Thyroid gland (tissue), 4 donors: ENCODE measurements at places on chromosomes 4 and X. TPM values are rescaled to one million over a fixed set of nuclear protein-coding genes. Genes with fewer than 3 reads are reported as not detected.
A peak's percentile ranks its signal among the peaks of the same experiment; 100 is the strongest.

The CCDC120 gene
- 14.4 TPM for total RNA-seq

The TAF7L gene
- total RNA-seq, result not detected

The GUCY1A1 gene
- total RNA-seq, result 19.1 TPM

The CRMP1 gene
- total RNA-seq, result 0.81 TPM

DNA sequence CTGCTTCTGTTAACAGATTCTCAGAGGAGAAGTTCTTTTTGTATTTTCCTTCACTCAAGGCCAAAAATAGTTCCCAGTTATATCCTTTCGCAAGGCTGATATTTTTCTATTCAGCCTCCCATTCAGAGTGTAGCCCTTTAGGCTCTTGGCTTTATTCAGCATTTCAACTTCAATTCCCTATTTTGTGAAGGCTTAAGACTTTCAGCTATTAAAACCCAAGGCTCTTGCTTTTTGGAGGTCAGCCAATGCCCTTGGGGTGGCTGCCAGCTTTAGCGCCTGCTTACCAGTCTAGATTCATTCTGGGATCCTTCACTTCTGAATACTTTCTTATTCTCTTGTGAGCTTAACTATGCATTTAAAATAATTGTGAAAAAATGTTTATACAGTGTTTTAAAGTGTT lies 57.3 kb upstream of the ADGRA3 start:
- no peaks in the 10 kb centered on the region for H3K36me3 ChIP-seq
- H3K4me3 ChIP-seq, result no peak overlapping the region
- H3K27me3 ChIP-seq, result no peaks in the 10 kb centered on the region
- DNase-seq, result peak; percentile 96

DNA sequence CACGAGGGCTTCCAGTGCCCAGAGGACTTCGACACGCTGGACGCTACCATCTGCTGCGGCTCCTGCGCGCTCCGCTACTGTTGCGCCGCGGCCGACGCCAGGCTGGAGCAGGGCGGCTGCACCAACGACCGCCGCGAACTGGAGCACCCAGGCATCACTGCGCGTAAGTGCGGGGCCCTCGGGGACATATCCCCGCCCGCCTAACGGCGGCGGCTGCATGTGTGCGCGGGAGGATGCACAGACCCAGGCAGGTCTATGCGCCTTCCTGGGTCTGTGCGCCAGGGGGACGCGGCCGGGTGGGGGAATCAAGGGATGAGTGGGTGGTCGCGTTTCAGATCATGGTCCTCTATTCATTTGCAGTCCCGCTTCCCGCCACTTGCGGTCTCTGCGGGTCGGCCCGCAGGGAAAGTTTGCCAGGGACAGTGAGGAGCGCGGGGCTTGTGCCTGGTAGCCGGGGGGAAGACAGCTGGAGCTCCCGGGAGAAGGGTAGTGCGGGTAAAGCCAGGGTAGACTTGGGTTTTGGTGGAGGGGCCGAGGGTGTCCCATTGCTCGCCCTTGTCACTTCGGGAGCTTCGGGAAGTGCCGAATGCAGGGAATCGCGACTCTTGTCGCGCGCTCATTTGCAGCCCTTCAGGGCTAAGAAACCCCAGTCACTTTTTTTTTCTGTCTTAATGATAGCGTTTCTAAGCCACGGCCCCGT lies 1.0 kb downstream of the SHISA3 start:
- peak overlapping the region; percentile 3 for H3K4me3 ChIP-seq
- no peak overlapping the region for H3K27ac ChIP-seq
- DNase-seq, result no peak
- no peaks in the 10 kb centered on the region for H3K36me3 ChIP-seq

GRCh38 chrX:139639253-139639652 lies 68.7 kb downstream of the MCF2 start:
- DNase-seq, result peak; percentile 3
- no peak overlapping the region for H3K27ac ChIP-seq
- no peaks in the 10 kb centered on the region for H3K4me1 ChIP-seq
- H3K27me3 ChIP-seq, result no peaks in the 10 kb centered on the region
- H3K4me3 ChIP-seq, result no peak overlapping the region

DNA sequence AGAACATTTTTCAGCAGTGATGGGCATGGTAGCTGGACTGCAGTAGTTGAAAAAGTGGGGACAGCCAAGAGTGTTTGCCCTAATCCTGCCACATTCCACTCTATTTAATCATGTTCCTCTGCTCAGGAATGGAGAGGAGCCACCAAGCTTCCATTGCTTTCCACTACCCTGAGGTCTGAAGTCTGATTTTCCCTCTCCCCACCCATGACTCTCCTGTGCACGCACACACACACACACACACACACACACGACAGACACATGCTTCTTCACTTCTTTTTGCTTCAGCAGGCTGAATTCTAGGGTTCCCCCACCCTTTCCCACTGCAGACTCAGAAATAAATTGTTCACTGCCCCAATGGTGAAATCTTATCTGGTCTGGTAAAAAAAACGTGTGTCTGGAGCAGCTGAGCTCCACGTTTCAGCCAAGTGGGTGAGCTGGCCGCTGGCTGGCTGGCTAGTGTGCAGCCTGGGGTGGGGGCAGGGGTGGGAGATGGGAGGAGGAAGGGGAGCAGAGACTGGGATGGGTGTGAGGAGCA lies 142.7 kb upstream of the NALF2 start:
- no peak overlapping the region for H3K4me3 ChIP-seq
- no peaks in the 10 kb centered on the region for H3K36me3 ChIP-seq
- no peak overlapping the region for H3K27ac ChIP-seq
- H3K27me3 ChIP-seq, result no peaks in the 10 kb centered on the region
- DNase-seq, result no peak

DNA sequence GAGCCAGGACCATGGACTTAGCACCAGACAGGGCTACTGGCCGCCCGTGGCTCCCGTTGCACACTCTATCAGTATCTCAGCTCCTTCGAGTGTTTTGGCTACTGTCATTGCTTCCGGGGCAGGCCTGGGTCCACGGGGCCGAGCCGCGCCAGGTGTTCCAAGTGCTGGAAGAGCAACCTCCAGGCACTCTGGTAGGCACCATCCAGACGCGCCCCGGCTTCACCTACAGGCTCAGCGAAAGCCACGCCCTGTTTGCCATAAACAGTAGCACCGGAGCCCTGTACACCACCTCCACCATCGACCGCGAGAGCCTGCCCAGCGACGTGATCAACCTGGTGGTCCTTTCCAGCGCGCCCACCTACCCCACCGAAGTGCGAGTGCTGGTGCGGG lies 1.6 kb downstream of the FAT4 start:
- H3K36me3 ChIP-seq, result no peaks in the 10 kb centered on the region

DNA sequence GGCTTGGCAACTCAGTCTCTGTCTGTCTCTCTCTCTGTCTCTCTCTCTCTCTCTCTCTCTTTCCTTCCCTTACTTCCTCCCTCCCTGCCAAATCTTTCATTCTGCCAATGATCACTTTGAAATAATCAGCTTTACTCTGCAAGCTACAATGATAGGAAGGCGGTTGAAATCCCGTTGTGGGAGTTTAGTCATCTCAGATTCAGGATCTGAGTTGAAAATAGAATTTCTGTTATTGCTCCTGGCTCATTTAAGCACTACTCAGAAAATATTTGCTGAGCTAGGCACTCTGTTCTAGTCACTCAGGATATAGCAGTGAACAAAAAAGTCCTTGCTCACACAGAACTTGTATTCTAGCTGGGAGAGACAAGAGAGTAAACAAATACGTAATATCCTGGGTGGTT lies 56.3 kb upstream of the DCTD start:
- no peaks in the 10 kb centered on the region for H3K36me3 ChIP-seq
- DNase-seq, result no peak
- H3K4me3 ChIP-seq, result no peak overlapping the region
- H3K27me3 ChIP-seq, result no peaks in the 10 kb centered on the region
- no peak overlapping the region for H3K27ac ChIP-seq
- H3K4me1 ChIP-seq, result no peaks in the 10 kb centered on the region

DNA sequence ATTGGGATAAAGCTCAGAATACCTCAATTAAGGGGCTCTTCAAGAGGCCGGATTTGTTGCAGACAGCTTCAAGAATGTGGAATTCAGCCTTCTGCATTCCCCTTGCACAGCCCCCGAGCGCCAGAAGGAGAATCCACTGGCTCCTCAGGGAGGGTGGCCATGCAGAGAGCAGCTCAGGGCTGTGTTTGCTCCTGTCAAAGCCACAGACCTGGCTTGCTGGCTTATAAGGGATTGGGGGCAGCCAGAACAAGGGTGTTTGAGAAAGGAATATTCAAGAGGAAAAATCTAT lies 36.8 kb downstream of the ING2 start:
- DNase-seq, result no peak
- H3K27ac ChIP-seq, result no peak overlapping the region
- no peaks in the 10 kb centered on the region for H3K4me1 ChIP-seq
- H3K4me3 ChIP-seq, result no peak overlapping the region
- H3K27me3 ChIP-seq, result no peaks in the 10 kb centered on the region

- H3K27ac ChIP-seq, result peak overlapping the region; percentile 90
- peaks cover 69% of the 10 kb centered on the region for H3K4me1 ChIP-seq
- no peak for DNase-seq
- H3K27me3 ChIP-seq, result no peaks in the 10 kb centered on the region
- H3K4me3 ChIP-seq, result no peak overlapping the region
- H3K36me3 ChIP-seq, result no peaks in the 10 kb centered on the region
These were observed 144.9 kb downstream of the PALLD start for GRCh38 chr4:168641811-168642140.

DNA sequence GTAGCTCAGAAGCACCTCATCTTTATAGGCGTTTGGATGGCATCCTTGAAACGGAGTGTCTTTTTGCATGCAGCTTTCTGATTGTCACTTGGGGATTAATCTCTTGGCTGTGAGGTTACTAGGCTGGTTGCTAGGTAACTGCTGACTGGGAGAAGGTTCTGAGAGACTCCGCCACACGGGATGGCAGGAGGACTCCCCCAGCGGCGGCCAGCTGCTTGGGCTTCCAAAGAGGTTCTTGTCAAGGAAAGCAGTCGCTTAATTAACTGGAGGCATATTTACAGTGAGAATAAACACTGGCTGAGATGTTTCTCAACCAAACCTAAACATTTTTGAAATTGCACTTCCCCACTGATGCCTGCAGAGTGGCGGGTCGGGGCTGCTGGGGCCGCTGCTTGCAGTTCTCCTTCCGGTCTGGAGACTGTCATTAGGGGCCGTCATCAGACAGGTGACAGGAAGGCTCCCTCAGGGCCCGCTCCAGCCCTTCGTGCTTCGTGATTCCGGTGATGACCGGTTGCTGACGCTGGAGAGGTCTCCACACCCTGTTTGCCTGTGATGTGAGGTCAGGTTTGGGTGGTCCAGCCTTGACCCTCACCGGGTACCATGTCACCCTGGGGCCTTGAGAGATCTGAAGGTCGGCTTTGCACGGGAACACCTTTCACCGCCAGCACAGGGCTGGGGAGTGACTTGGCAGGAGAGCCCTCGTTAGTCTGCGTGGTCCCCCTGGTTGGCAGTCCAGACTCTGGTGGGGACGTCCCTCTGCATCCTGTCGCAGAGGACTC lies 9.1 kb downstream of the NSG1 start:
- H3K27me3 ChIP-seq, result no peaks in the 10 kb centered on the region
- no peak overlapping the region for H3K4me3 ChIP-seq
- DNase-seq, result no peak
- no peak overlapping the region for H3K27ac ChIP-seq

- no peak for DNase-seq
- no peaks in the 10 kb centered on the region for H3K27me3 ChIP-seq
- H3K27ac ChIP-seq, result peak overlapping the region; percentile 41
- no peaks in the 10 kb centered on the region for H3K36me3 ChIP-seq
- H3K4me1 ChIP-seq, result no peaks in the 10 kb centered on the region
These were observed 744.6 kb upstream of the IGFBP7 start for GRCh38 chr4:57854748-57855147.

DNA sequence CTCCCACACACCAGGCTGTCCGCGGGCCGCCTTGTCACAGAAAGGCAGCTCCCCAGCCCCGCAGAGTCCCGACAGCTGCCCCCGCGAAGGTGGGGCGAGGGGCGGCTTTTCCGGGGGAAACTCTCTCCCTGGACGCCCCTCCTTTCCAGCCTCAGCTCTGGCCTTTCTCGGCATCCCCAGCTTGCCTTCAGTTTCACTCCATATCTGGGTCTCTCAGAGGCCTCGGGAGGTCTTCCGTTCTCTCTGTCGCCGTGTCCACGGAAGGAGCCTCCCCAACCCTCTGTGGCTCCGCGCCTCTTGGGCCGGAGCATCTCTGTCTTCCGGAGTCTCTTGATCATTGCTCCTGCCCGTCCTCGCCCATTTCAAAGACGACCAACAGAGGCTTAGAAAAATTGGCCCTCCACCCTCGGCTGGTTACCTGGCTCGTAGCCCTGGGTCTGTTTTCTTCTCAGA lies 6.1 kb upstream of the MSX1 start:
- no peak for DNase-seq
- peak overlapping the region; percentile 25 for H3K4me3 ChIP-seq
- H3K4me1 ChIP-seq, result peaks cover 28% of the 10 kb centered on the region
- no peak overlapping the region for H3K27ac ChIP-seq
- no peaks in the 10 kb centered on the region for H3K36me3 ChIP-seq

DNA sequence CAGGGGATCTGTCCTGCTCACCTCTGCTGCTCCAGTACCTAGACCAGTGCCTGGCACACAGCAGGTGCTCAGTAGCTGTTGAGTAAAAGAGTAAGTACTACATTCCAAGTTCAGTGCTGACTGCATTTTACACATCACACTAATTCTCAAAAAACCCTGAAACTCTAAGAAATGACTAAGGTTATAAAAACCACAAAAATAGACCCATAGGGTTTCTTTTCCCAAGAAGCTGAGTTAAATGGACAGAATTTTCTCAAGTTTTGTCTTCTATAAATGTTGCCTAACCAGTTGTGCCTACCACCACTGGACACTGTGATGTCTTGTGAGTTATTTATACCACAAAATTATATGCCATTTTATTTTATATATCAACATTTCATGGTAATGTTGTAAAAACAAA lies 78.9 kb upstream of the RXFP1 start:
- H3K4me3 ChIP-seq, result no peak overlapping the region
- H3K36me3 ChIP-seq, result no peaks in the 10 kb centered on the region
- H3K27ac ChIP-seq, result no peak overlapping the region
- H3K4me1 ChIP-seq, result no peaks in the 10 kb centered on the region
- no peak for DNase-seq

GRCh38 chr4:173685165-173685830 lies 155.3 kb upstream of the HAND2 start:
- H3K4me3 ChIP-seq, result no peak overlapping the region
- H3K27me3 ChIP-seq, result no peaks in the 10 kb centered on the region
- H3K36me3 ChIP-seq, result no peaks in the 10 kb centered on the region
- no peak overlapping the region for H3K27ac ChIP-seq

GRCh38 chr4:15488136-15488535 lies 18.5 kb downstream of the CC2D2A start:
- H3K4me1 ChIP-seq, result no peaks in the 10 kb centered on the region
- H3K27me3 ChIP-seq, result no peaks in the 10 kb centered on the region
- no peak for DNase-seq
- H3K27ac ChIP-seq, result no peak overlapping the region

GRCh38 chr4:140777894-140778293 lies 21.7 kb upstream of the TBC1D9 start:
- no peaks in the 10 kb centered on the region for H3K27me3 ChIP-seq
- H3K27ac ChIP-seq, result no peak overlapping the region
- no peaks in the 10 kb centered on the region for H3K36me3 ChIP-seq
- H3K4me1 ChIP-seq, result no peaks in the 10 kb centered on the region
- DNase-seq, result no peak
